Mesendoderm (in vitro differentiated cells): ENCODE measurements at places on chromosomes 1 and 21.

DNA sequence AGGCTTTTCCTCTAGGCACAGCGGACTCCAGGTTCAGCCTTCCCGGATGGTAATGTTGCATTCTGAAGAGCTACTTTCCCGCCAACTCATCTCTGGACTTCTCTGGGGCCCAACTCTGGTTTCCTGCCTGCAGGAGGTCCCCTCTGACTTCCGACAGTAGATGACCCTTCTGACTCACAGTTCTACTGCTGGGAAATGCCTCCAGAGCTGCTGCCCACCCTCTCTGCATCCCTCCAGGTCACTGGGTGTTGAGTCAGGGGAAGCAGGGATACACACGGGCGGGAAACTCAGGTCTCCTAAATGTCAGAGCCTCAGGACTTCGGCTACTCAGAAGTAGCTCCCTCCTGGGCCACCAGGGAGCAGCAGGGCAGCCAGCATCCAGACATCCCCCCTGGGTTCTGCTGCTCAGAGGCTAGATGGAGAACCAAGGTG, 2.1 kb upstream of the KIF21B start:
- peak; percentile 85 for DNase-seq

DNA sequence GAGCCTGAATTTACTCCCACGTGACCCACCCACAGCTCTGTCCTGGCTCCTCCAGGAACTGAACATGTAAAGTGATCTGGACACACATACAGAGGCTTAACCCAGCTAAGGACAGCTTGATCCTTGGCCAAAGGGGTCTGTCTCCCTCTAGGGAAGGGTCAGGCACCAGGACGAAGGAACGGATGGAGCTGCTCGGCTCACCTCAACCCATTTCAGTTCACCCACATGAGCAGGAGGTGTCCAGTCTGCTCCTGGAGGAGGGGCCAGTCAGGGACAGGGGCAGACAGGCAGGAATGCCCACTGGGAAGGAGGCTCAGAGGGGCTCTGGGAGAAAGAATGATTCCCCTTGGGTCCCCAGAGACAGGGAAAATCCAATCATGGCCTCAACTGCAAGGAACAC, 567.2 kb downstream of the PTPRU start:
- DNase-seq = no peak

GRCh38 chr1:200907611-200908097, 13.0 kb downstream of the INAVA start:
- no peak for DNase-seq

- DNase-seq = no peak
Measured at GRCh38 chr1:162919034-162919433, 58.1 kb upstream of the CCDC190 start.

DNA sequence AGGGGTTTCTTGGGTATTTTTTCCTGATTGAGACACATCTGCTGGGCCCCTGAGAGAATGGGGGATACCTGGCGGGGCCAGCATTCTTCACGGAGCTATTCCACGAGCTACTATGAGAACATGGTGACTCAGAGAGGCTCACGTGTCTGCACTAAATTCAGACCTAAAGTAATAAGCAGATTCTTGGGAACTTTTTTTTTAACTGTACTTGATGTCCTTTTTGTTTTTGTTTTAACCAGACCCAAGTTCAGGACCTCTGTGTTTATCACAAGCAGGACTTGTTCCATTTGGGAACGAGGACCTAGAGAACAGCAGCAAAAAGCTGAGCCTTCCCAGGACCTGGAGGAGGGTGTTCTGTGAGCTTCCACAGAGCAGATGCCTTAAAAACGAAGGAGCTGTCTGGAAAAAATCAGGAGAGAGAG, 44.0 kb downstream of the EVA1C start:
- no peak for DNase-seq

- DNase-seq = no peak
Measured at GRCh38 chr1:109025694-109026093, 16.2 kb downstream of the WDR47 start.

DNA sequence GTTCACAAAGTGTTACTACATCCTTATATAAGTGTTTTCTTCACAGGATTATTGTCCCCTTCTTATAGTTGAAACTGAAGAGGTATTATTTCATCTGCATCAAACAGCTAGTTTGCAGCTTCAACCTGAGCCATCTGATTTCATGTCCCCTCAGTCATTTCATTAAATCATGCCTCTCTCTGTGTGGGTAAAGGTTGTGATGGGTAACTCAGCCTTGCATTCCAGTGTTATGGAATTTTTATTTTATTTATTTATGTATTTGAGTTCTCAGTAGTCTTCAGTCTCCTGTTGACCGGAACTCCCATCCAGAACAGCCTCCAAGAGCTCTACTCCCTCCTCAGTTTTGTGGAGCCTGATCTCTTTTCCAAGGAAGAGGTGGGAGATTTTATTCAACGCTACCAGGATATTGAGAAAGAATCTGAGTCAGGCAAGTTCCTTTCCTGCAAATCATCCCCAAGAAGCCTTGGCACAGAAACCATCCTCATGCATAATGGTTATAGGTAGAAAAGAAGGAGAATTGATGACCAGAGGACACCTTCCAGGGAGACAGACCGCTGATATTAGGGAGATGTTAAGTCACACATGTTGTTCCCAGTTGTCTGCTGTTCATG, 21.8 kb downstream of the CHD1L start:
- DNase-seq = no peak

DNA sequence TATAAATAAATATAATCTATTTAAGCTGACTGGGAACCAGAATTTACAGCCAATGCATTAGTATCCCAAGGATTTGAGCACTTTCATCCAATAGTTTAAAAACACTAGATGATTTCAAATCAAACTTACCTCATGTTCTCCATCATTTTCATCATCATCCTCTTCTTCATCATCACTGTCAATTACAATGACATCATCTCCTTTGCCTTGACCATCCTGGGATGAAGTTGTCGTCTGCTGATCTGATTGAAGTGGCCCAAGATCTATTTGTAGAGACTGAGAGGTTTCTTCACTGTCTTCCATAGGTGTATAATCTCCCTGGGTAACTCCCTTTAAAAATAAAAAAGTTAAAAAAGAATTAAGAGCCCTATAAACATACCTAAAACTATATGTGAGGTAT, 47.7 kb downstream of the TPR start:
- DNase-seq = no peak
